ENCODE measurements at places on chromosomes 6 and 20.
A peak's percentile ranks its signal among the peaks of the same experiment; 100 is the strongest.

- DNase-seq, result no peak
Measured at GRCh38 chr20:38514185-38514584, 41.5 kb downstream of the RALGAPB start.

DNA sequence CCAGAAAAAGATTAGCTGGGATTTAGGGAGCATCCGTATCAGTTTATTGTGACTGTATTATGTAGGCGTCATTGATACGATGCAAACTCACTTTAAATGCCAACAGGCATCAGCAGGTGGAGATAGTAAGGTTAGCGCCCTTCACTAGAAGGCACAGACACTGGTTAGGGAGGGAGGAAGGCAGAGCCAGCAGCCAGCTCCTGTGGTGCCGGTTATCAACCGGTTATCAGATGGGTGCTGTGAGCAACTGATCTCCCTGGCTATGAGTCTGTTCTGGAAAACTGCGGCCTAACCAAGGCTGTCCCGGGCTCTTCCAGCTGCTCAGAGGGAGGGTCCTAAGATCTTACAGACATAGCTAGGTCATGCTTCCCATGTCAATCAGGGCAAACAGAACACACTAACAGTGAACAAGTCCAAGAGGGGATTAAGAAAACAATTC is 47.5 kb upstream of the CD93 start:
- DNase-seq, result no peak

DNA sequence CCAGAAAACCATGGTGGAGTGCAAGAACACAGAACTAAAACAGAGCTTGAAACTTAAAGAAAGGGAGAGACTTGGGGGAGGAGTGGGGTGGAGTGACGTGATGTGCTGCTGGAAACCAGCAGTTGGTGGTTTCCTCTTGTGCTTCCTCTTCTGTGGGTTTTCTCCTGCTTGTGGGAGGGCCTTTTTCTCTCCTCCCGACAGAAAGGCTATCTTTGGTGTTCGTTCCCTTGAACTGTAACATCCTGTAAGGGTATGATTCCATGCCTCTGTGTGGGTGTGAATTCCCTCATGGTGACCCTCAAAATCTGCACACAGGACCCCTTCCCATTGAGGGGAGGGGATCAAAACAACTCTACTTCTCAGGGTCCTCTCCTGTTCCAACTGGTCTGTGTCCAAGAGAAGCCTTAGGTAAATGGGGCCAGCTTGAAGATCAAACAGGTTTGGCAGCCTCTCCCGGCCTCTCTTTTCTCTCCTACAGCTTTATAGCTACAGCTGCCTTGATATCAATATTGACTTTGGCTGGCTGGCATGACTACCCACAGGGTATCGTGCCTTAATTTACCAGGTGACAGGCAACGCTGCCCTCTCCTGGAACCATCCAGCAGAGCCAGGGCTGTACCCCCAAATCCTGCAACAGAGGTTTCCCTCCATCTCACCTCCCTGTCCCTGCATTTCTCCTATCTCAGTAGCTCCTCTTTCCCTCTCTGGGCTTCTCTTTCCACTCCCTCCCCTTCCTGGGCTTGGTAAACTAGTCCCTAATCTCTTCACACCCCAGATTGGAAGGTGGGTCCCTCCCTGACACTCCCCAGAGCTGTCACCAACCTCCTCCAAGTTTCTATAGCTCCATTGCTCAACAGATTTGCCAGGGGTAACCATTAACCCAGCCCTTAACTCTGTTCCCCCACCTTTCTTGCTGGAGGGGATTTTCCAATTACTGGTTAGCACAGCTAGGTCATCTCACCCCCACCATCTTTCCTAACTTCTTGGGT is 1.5 kb upstream of the MSH5 start:
- DNase-seq, result no peak

DNA sequence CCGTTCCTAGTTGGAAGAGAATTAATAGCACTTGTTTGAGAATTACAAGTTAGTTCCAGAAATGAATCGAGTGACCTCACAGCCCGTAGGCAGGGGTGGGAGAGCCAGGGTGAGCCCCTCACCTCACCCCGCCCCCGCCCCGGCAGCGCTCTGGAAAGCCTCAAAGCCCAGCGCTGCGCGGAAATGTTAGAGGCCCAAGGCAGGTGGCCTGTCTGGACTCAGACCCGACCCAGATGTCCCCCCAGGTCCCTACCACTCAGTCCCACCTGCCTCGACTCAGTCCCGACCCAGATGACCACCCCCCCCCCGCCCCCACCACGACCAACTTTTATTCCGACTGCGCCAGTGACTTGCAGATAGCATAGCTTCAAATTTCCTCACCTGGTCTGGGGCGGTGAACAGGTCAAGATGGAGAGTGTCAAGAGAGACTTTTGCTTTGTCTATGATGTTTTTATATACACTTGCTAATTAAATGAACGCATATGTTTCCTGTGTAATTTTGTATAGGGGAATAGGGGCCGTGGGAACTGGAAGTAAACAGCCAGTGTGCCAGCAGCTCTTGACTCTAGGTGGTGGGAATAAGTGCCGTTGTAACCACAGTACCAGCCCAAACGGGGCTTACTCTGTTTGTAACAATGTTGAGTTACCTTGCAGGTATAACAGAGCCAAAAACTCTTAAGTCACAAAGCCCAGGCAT is 1.2 kb upstream of the PXDC1 start:
- no peak for DNase-seq

GRCh38 chr20:34938466-34939163 is 17.0 kb downstream of the GSS start:
- peak; percentile 5 for DNase-seq

GRCh38 chr20:19451231-19451922 is 238.9 kb downstream of the SLC24A3 start:
- DNase-seq, result no peak

DNA sequence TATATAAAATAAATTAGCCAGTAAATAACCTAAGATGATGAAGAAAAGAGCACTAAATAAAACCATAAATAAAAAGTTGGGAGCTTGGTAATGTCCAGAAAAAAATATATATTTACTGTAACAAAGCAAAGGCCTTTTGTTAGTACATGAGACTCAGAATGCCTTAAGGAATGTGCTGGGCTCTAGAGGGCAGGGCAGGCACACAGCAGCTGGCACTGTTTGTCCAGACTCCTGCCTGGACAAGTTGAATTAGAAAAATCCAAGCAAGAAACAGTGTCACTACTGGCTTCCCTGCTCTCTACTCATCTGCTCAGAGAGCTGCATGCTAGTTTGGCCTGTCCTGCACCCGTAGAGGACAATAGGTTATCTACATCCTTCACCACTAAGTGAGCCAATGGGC is 8.8 kb downstream of the DEFB129 start:
- no peak for DNase-seq

DNA sequence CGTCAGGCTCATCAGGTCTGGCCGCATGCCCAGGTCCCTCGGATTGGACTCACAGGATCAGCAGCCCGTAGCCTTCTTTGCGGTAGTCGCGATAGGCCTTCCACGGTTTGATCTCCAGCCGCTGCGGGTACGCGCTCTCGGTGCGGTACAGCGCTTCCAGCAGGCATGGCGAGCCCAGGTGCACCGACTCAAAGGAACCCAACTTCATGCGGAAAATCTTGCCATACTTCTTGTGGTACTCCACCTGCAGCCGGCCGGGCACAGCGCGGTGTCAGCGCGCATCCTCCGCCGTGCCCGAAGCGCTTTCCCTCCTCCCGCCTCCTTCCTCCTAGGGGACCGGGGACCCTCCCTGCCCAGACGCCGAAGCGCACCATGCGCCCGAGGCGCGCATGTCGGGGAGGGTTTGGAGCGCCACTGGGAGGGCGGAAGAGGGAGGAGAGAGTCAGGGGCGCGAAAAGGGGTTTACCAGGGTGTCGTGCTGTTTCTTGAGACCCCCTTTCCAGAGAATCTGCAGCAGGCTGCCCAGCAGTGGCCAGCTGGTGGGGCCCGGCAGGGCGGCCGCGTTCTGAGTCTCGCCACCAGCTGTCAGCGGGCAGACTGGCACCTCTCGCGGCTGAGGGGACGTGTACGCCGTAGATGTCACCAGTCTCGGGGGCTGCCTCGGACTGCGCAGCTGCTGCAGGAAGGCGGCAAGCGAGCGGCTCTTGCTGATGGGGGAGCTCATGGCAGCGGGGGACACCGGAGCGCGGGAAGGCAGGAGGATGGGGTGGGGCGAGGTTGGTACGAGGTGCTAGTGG is 732 bp downstream of the CYP24A1 start:
- DNase-seq, result no peak

DNA sequence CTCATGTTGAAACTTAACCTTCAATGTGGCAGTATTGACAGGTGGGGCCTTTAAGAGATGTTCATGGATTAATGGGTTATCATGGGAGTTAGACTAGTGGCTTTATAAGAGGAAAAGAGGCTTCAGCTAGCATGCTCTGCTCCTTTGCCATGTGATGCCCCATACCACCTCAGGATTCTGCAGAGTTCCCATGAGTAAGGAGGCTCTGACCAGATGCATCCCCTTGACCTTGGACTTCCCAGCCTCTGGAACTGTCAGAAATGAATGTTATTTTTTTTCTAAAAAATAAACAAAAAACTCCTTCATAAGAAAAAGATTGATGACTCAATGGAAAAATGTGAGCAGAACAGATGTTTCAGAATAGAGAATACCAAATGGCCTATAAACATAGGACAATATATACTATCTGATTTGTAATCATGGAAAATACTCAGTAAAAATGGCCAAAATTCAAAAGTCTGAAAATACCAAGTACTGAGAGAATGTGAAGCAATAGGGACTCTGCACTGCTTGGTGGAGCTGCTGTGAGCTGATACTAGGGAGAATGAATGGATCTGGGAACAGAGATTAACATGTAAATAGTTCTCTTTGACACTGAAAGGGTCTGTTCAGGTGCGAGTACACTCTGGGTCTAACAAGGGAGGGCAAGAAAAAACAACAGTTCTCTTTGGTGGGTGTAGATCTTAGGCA is 7.4 kb upstream of the TRIM39 start:
- no peak for DNase-seq

- no peak for DNase-seq
Measured at GRCh38 chr6:149054559-149055194, 262.8 kb upstream of the TAB2 start.

DNA sequence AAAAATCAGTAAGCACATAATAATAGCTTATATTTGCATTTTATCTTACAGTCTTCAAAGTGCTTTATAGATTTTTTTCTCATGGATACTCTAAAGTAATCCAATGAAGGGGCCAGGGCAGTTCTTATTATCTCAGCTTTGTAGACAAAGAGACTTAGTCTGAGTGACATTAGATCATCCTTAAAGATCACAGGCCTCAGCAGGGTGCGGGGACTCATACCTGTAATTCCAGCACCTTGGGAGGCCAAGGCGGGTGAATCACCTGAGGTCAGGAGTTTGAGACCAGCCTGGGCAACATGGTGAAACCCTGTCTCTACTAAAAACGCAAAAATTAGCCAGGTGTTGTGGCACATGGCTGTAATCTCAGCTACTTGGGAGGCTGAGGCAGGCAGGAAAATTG is 14.5 kb downstream of the FERMT1 start:
- no peak for DNase-seq

DNA sequence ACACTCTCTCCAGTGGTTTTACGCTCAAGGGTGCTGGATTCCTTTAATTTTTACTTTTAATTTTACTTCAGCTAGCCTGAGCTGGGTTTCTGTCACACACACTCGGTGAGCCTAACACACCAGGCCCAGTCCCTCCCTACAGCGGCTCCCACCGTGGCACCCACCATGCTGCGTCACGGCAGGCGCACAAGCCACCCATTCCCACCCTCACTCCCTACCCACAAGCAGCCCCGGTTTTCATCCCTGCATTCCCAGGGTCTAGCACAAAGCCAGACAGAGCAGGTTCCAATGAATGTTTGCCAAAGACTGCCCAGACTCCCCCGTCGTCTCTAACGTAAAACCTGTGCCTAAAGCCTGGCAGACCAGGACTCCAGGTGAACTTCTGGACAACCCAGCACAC is 50.3 kb downstream of the MYH7B start:
- no peak for DNase-seq

- no peak for DNase-seq
Measured at GRCh38 chr20:37337208-37337991, 8.5 kb upstream of the SRC start.

DNA sequence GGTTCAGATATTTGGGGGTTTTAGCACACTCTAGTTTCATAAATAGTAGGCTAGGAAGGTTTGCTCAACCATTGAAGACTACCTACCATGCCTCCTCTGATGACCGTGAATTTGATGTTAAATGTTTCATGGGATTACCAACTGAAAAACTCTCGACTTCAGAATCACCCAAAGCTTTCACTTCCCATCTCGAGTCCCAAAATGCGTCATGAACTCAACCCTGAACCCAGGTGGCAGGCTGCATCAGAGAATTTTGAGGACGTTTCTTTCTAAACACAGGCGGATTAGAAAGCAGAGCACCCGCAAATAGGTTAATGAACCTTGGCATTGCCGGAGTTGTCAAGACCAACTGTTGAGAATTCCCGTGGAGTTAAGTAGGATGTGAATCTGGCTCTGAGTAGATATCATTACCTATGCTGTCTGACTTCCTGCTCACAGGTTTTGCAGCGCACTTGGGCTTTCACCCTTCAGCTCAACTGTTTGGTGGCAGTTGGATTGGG is 98.4 kb upstream of the ADTRP start:
- no peak for DNase-seq

GRCh38 chr20:46368902-46369268 is 37.5 kb downstream of the ELMO2 start:
- no peak for DNase-seq

GRCh38 chr6:30357678-30358540 is 13.0 kb downstream of the RPP21 start:
- peak; percentile 49 for DNase-seq

DNA sequence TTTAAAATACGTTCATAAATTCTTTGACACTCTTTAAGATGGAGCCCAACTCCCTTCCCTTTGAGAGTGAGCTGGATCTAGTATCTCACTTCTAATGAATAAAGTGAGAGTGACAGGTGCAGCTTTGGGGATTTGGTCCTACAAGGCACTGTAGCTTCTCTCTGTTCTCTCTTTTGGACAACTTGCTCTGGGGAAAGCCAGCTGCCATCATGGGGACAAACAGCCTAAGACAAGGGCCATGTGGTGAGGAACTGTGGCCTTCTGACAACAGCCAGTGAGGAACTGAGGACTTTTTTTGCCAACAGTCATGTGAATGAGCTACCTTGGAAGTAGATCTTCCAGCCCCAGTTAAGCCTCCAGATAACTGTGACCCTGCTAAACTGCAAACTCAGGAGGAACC is 272.8 kb upstream of the AGPAT4 start:
- DNase-seq, result no peak
